ENCODE measurements at places on chromosomes 2 and 18.
A peak's percentile ranks its signal among the peaks of the same experiment; 100 is the strongest.

GRCh38 chr2:174686430-174686829 lies 77.8 kb downstream of the CHRNA1 start:
- DNase-seq = no peak

- peak; percentile 34 for DNase-seq
These were observed 50.7 kb upstream of the PAIP2B start for GRCh38 chr2:71277536-71278103.

DNA sequence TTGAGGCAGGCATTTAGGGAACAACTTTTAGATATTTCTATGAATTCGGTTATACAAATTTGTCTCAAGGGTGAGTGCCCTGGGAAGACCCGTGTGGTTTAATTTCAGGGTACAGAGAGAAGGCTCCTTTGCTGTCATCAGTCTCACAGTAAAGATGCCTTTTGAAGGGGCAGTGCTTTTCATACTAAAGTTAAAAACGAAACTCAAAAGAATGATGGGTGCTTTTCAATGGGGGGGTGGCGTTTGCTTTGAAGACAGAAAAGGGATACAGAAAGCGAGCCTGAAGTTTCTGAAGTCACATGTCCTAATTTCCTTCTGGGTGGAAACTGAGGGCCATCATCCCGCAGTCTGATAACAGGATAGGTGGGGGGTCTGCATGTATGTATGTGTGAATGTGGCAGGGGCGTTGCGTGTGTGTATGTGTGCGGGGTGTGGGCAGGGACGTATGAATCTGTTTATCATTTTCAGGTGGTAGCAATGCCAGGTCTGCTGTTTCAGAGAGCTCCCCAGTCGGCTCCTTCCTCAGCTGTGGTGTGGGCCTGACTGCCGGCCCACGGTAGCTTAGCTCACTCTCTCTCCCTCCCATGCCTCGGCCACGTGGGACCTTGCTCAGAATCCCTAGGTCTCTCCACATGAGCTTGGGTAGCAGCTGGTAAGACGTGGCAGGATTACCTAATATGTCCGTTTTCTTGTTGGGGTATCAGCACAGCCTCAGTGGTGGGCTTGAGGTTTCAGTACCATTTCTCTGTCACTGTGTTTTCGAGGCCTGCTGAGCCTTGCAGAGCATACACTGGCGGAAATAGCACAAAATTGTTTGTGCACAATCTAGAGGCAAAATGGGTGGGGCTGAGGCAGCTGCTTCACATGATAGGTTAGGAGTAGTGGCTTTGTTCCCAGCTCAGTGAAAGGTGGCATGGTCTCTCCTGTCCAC lies 32.7 kb downstream of the ARHGAP25 start:
- DNase-seq = no peak

GRCh38 chr18:7272311-7273049 lies 41.6 kb downstream of the LRRC30 start:
- DNase-seq = no peak

DNA sequence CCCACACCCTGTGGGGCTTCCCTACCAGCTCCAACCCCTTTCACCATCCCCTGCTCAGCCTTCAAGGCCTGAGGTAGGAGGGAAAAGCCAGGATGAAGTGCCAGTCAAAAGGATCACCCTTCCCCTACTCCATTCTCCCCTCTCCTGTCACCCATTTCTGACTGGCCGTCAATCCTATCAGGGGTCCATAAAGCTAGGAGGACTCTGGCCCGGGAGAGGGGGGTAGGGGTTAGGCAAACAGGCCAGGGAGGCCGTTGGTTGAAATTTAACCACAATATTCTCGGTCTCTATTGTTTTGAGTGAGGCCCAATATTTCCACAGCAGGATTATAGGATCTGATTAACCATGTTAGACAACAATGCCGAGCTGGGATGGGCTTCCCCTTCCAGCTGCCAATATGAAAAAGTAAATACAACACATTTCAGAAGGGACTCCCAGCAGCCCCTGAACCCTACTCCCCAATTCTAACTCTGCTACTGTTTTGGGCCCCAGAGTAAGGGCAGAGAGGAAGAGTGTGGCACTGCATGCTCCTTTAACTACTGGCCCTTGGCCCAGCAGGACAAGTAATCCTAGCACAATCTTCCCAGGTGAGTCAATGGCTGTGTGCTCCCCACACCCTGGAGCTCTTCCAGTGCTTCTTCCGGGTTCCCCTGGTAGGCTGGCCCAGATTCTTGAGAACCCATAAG lies 10.6 kb upstream of the IHH start:
- DNase-seq = no peak

DNA sequence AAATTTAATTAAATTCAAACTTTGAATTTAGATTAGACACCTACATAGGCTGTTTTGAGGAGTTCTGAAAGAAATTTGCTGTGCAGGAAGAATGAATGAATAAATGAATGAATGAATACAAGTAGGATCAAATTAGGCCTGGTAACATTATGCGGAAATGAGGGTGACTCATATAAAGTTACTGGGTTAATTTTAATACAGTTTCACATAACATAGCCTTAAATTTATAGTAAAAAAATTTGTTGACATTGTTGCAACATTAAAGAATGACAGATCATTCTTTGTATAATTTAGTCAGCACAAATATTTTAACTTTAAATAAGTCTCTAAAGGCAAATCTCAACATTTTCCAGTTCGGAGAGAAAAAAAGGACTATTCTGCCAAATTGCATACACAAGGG lies 1293.1 kb upstream of the SLC39A10 start:
- no peak for DNase-seq

DNA sequence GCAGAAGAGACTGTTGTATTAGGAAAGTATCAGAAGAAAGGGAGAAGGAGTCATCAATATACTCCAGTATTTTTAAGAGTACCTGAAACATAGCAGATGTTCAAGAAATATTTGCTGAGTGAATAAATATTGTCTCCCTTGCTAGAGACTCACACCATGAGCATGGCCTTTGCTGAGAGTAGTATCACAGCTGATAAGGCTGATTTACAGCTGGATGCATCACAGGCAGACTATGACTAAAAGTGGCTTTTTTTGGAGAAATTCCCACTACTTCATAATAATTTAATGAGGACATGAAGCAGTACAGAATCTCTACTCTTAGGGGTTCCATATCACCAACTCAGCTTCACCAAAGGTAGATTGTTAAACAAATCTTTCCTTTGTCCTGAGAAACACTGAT lies 373.3 kb downstream of the RBM43 start:
- no peak for DNase-seq

DNA sequence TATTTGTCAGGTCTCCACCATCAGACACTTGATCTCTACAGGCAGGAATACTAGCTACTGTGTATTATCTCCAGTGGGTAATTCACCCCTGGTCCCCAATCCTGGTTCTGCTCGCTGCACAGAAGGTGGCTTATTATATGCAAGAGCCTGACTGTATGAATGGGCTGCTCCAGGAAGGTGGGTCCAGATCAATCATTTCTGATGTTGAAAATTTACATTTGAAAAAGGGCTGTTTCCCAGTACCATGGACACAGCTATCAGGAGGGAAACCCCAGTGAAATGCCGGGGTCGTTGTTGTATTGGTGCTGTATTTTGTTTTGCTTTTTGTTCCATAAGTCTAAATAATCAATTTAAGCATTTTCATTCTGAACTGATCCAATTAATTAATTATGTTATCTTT lies 367.6 kb downstream of the RND3 start:
- DNase-seq = no peak

GRCh38 chr2:75310876-75311275 lies 111.6 kb upstream of the TACR1 start:
- DNase-seq = no peak

GRCh38 chr2:160432633-160433032 lies 61.0 kb downstream of the RBMS1 start:
- DNase-seq = peak; percentile 67

GRCh38 chr2:105756435-105756834 lies 11.7 kb downstream of the NCK2 start:
- no peak for DNase-seq

DNA sequence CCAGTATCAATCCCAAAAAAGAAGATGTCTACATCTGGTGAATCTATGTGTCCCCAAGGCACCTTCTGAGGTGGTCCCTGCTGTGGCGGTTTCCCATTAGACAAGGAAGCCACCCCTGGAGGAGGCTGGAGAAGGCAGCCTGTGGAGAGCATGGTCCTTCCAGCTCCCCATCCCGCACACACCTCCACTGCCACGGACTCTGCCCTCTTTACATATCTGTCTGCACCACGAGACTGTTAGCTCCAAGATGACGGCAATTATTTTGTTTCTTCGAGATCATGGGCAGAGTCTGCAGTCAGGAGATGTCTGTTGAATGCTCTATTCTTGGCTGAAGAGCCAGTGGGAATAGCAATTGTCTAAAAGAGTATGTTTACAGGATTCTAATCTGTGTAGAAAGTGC lies 132.0 kb downstream of the OSR1 start:
- DNase-seq = no peak

- DNase-seq = no peak
These were observed at the start of gene LONRF2 for GRCh38 chr2:100321866-100322820. LONRF2 (minus strand) TSS chr2:100322501; CDS start chr2:100322093, 408 bp downstream.

DNA sequence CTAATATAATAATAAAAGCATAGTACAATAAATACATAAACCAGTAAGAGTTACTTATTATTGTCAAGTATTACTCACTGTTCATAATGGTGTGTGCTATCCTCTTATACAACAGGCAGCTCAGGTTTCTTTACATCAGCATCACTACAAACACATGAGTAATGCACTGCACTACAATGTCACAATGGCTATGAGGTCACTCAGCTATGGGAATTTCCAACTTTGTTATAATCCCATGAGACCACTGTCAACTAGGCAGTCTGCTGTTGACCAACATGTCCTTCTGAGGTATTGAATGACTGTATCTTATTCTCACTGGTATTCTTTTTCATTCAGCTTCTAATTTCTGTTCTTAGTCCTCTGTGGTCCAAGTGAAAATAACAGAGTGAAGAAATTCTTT lies 250.4 kb upstream of the DSEL start:
- DNase-seq = no peak

DNA sequence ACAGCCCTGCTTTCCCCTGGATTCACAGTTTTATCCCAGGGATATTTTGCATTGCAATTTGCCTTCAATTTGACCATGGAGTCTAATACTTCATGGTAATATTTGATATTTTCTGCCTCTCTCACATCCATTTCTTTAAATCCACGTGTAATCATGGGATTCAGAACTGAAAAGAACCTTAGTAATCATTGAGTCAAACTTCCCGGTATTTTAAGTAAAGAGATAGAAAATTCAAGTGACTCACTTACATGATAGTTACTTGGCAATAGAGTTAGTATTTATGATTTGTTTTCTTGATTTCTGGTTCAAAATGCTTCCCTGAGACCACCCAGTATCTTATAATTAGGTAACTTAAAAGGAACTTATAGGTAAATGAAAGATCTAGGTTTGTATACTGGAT lies 33.7 kb upstream of the CDC42EP3 start:
- no peak for DNase-seq

DNA sequence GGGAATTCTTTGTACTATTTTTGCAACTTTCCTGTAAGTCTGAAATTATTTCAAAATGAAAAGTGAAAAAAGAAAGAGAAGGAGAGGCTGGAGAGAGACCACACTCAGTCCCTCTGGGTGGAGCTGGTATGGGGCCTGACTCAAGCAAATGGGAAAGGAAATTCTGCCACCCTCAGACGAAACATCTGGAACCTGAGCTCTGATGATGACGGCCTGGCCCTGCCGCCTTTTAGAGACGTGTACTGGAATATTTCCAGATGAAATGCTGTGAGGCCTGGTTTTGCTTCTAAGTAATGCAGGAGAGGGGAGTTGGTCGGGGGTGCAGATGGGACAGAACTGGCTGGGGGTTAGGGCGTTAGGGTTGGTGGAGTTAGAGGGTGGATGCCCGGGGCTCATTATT lies 57.4 kb upstream of the GLI2 start:
- no peak for DNase-seq

- DNase-seq = no peak
These were observed 37.5 kb downstream of the ITGB1BP1 start for GRCh38 chr2:9385841-9386240.

GRCh38 chr2:28231110-28231631 lies 161.5 kb upstream of the FOSL2 start:
- no peak for DNase-seq

- DNase-seq = no peak
These were observed 9.5 kb upstream of the ZBTB7C start for GRCh38 chr18:48418539-48419276.

Data from HCT116 (cell line).